ENCODE measurements at places on chromosomes 6 and 20.
A peak's percentile ranks its signal among the peaks of the same experiment; 100 is the strongest.

- DNase-seq, result peak; percentile 31
These were observed 1.9 kb downstream of the NFATC2 start for GRCh38 chr20:51540580-51540979.

DNA sequence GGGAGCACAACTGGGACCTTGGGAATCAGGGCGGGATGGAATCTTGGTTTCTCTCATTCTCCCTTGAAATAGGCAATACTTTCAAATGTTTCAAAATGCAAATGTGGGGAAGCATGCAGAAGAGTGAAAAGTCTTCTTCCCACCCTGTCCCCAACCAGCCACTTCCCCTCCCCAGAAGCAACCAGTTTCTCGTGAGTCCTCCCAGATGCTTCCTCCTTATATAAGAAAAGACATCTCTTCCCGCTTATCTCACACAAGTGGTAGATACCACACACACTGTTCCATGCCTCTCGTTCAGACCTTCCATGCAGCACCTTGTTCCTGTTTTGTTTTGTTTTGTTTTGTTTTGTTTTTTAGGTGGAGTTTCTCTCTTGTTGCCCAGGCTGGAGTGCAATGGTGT is 25.1 kb downstream of the HCK start:
- no peak for DNase-seq

GRCh38 chr20:330233-331149 is 5.1 kb downstream of the SOX12 start:
- peak; percentile 69 for DNase-seq

- no peak for DNase-seq
These were observed 373.5 kb upstream of the FLRT3 start for GRCh38 chr20:14710951-14711350.

GRCh38 chr6:26475823-26476729 is 18.3 kb downstream of the BTN2A1 start:
- no peak for DNase-seq

DNA sequence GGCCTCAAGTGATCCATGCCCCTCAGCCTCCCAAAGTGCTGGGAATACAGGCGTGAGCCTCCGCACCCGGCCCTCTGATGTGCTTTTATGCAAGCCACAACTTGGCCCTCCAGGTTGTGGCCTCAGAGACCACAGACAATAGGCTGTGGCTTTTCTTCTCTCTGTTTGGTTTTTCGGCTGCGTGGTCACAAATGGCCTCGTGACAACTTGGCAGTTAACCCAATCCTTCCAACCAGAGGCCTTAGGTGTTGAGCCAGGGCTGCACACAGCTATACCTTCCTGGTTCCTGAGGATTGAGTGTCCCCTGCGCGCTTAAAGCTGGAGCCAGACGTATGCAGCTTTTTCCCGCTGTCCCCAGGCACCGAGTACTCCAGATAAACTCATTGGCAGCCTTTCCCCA is 6.3 kb upstream of the TGM3 start:
- no peak for DNase-seq

- DNase-seq, result no peak
These were observed at the start of gene ESR1 for GRCh38 chr6:151807513-151808370. TSS of gene ESR1 (plus strand) at chr6:151807682. CDS start at chr6:151807913, 231 bp downstream.

GRCh38 chr20:43844778-43845614 is 69.7 kb upstream of the TOX2 start:
- no peak for DNase-seq

- no peak for DNase-seq
These were observed 32.6 kb downstream of the FBXO5 start for GRCh38 chr6:152950240-152950639.

DNA sequence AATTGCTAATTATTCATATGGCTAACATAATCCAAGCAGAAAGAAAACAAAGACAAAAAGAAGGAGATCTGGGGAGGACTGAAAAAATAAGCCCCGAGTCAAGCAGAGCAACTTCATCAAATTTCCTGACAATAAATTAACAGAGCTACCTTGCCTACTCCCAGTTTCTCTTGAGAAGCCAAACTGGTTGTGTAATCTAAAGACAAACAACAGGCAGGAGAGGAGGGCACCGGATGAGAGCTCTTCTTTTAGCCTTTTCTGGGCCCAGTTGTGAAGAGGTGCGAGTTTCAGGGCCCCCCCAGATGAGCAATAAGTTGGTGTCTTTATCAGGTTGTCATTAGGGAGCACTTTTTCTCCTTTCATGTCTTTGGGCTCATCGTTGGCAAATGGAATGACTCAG is 197.1 kb upstream of the PCSK2 start:
- DNase-seq, result no peak

DNA sequence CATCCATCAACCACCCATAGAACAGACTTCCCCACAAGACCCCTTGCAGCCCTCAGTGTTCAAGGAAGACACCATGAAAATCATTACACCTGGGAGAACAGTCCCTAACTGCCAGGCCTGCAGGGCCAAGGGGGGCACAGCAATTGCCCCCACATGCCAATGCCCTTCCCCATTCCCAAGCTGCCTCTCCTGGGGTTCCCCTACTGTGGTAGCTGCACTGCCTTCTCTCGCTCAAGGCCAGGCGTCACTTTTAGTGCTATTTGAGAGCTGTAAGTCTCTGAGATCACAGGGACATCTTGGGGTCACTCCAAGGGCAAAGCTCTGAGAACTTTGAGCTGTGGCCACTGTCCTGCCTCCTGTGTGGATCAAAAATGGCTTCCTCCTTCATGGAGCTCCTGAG is 6.0 kb upstream of the ACSS1 start:
- no peak for DNase-seq

DNA sequence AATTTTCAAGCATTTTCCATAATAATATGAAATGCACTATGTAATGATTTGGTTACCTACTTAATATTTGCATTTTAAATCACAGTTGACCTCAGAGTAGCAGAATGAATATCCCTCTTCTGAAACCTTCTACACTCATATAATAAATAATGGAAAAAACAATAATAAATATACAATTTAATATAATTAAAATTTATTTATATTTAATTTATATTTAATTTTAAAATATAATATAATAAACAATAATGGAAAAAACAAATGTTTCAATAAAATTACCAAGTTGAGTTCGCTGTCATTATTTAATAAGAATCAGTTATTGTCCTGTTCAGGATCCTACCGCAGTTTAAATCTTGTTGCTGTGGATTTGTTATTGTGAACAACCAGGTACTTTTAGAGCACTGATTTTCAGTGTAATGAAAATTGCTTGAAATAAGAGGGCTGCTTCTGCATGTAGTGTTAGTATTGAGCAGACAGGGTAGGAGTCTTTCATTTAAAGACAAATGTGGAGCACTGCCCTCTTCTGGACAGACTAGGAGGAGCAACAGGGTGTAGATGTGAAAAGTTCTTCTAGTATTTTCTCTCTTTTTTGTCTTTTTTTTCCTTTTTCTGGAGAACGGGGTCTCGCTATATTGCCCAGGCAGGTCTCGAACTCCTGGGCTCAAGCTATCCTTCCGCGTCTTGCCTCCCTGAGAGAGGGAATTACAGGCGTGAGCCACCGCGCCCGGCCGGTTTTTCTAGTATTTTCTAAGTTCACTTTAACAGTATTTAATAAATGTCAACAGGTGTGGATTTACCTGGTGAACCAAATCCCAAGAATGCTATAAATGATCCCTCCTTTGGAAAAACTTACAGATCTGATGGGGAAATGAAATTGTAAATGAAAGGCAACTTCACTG is 13.6 kb downstream of the TRAPPC3L start:
- peak; percentile 18 for DNase-seq

GRCh38 chr6:114008331-114008730 is 37.4 kb upstream of the HDAC2 start:
- DNase-seq, result no peak

- DNase-seq, result peak; percentile 16
These were observed 4.7 kb downstream of the GTSF1L start for GRCh38 chr20:43722153-43722505.

GRCh38 chr6:158826819-158827501 is 7.8 kb upstream of the EZR start:
- no peak for DNase-seq

- no peak for DNase-seq
These were observed 6.3 kb upstream of the FOXF2 start for GRCh38 chr6:1382883-1383728.

- peak; percentile 66 for DNase-seq
These were observed 112.1 kb downstream of the WDR27 start for GRCh38 chr6:169589699-169590257.

DNA sequence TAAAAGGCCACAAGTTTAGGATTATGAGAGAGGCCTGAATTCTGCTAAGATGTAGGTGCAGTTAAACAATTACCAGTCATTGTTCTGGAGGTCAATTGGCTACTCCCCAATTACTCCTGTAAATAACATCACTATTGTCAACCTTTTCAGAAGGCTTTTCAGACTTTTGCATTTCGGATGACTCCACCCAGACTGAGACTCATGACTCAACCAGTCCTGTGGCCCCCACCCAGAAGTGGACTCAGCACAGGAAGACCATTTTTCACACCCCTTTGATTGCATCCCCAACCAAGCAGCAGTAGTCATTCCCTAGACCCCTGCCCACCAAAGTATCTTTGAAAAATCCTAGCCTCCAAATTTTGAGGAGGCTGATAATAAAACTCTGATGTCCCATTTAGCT is 139.3 kb upstream of the SLC22A16 start:
- no peak for DNase-seq

DNA sequence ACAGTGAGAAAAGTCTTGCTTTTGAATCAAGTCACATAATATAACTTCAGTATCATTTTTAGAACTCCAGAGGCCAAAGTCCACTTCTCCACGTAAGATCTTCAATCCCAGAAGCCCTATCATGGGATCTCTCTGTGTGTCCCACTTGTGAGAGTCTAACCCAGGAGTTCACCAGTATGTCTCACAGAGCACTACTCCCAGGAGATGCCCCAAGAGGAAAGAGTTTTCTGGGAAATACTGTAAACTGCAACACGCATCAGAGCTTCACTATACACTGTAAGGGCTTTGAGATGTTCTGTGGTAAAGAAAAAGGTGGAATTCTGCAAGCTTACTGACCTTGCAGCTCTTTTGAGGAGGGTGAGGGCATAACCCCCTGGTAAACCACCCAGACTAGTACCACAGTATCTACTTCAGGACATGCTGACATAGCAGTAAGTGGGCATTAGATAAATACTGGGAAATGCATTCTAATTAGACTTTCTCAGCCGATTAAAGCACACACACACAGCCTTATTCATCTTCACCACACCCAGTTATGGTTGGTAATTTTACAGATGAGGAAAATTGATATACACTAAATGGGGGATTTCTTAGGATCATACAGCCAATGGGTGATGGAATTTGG is 12.3 kb downstream of the DCBLD1 start:
- no peak for DNase-seq

GRCh38 chr6:63672582-63673129 is 37.1 kb downstream of the PHF3 start:
- no peak for DNase-seq

- no peak for DNase-seq
These were observed 10.4 kb upstream of the ABHD16B start for GRCh38 chr20:63850689-63851547.
